RPMI8226 (cell line): ENCODE measurements at places on chromosomes 1 and 21.
A peak's percentile ranks its signal among the peaks of the same experiment; 100 is the strongest.

GRCh38 chr1:161089251-161089924 is at the start of gene NECTIN4:
TSS of gene NECTIN4 (minus strand) at chr1:161089558. CDS start at chr1:161089296, 262 bp downstream.
- no peak for DNase-seq

DNA sequence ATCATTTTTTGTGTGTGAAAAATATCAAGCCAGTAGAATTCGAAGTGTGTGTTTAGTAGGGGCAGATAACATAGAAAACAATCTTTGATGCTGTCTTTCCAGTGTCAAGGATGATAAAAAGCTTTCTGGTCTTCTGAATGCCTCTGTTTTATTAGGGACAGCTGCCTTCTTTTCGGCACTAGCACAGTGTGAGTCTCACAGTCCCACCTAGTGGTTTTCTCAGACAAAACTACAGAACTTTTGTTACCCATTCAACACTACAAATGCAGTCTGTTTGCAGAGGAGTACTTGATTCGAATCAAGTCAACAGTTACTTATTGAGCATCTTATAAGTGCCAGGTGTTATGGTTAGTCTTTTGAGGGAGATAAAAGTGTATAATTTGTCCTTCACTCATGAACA is 30.6 kb upstream of the MCOLN3 start:
- no peak for DNase-seq

DNA sequence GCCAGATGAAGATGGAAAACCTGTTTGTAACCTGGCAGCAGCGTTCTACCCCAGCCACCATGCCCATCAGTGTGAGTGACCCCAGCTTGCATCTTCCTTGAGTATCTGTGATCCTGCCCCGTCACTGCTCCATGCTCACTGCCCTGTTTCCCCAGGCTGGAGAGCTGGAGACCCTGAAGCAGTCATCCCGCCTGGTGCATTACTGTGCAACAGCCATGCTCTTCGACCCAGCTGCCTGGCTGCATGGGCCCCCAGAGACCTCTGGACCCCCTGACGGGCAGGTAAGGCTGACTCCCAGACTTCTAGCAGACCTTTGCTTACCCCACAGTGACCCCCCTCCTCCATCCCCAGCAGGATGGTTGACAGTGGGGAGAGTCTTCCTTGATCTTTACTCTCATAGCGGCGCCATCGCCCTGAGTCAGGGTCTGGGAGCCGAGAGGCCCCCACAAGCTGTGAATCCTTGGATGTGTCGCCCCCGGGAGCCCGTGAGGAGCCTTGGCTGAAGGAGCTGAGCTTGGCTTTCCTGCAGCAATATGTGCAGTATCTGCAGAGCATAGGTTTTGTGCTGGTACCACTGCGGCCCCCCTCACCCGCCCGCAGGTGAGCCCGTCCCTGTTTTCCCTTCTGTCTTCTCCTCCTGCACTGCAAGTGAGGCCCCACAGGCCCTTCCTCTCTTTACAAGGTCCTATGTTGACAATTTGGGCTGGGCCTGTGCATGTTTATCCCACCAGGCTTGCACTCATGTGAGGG is 10.4 kb downstream of the HYI start:
- no peak for DNase-seq

DNA sequence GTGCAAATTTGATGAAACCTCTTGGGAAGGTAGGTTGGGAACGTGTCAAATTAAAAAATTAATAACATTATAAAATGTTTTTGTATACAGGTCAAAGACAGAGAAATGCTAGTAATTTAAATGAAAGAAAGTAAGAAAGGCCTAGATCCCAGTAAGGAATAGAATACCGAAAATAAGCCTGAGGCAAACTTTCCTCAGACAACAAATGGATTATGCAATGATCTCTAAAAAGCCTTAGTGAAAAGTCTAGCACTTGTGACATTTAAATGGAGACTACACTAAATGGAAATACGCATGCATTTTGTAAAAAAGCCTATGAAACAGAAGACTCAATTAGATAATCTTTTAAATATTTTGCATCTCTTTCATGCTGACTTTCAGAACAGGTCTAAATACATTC is 138.5 kb upstream of the ZNHIT6 start:
- no peak for DNase-seq

GRCh38 chr1:15290382-15290781 is 43.4 kb downstream of the FHAD1 start:
- no peak for DNase-seq

DNA sequence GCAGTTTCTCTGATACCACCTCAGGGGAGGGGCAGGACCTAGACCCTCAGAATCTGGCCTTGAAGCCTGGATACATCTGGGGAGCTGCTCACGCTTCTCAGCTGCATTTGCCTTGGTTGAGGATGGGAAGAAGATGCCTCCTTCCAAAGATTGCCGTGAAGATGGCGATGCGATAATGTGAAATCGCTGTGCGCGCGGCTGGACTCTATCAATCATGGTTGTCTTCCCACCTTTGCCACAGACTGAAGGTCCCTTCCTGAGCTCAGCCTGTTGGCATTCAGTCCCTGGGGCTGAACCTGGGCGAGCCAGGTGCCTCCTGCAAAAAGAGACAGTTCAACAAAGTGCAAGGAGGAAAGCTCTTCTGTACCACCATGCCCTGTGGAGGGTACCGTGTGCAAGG is 114.4 kb upstream of the SLC45A1 start:
- DNase-seq, result no peak

DNA sequence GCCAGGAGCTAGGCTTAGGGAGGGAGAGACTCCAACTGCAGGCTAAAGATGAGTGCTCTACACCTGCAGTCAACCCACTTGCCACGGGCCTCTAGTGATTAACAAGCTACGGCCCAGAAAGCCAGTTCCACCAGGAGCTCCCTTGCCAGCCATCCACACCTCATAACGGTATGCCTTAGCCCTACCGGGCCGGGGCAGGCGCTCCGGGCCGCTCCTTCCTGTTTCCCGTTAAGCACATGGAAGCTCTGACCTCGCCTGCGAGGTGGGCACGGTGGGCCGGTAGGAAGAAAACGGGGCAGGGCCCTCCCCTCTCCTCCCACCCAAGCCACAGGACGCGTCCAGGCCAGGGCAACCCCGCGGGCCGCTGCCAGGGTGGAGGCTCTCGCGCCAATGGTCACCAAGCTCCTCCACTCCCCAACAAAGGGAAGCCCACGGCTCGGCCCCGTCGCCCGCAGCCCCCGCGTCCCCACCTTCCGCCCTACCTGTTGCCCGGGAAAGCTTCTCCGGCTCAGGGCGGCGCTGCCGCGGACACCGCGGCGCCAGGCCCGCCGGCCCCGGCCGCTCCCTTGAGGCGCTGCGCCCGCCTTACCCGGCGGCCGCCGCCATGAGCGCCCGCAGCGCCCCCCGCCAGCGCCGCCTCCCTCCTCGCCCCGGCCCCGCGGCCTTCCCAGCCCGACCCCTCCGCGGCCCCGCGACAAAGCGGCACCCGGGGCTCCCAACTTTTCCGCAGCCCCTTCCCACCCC is 627 bp downstream of the CERS2 start:
- DNase-seq, result peak; percentile 59

DNA sequence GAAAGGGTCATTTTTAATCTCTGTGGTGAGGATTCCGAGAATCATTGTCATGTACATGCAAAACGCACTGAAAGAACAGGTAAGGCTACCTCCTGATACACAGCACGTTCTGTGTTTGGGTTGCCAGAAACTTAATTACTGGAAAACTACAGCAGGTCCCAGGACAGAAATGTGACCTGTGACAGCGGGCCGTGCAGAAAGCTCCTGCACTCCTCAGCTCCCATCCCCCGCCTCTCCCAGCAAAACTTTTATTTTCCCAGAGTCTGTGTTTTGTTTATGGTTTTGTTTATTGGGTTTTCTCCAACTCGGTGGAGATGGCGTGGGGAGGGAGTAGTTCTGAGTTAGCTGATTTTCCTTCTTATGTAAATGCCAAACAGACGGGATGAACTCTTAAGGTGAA is 44.7 kb downstream of the SLC44A3 start:
- no peak for DNase-seq

- no peak for DNase-seq
Observed at GRCh38 chr1:58574816-58575215, 2.2 kb downstream of the TACSTD2 start.

- no peak for DNase-seq
Observed at GRCh38 chr1:47659146-47659545, 221.3 kb downstream of the FOXD2 start.

DNA sequence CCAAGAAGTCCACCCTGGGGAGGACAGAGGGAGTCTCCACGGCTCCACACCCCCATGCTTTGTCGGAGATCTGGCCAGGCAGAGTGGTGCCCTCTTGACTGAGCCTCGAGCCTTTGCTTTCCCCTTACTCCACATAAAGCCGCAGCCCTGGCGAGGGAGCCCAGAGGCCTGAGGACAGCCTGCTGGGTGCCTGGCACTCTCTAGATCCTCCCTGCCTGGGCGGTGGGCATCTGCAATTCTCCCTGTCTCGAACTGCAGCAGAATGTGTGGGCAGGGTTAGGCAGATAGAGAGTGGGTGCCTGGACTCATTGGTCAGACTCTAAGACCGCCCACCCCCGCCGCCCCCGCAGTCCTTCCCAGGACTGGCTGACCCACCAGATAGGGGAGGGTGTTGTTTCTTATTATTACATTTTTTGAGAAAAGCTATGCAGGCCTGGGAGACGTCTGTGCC is 13.9 kb downstream of the EPHX1 start:
- DNase-seq, result no peak

DNA sequence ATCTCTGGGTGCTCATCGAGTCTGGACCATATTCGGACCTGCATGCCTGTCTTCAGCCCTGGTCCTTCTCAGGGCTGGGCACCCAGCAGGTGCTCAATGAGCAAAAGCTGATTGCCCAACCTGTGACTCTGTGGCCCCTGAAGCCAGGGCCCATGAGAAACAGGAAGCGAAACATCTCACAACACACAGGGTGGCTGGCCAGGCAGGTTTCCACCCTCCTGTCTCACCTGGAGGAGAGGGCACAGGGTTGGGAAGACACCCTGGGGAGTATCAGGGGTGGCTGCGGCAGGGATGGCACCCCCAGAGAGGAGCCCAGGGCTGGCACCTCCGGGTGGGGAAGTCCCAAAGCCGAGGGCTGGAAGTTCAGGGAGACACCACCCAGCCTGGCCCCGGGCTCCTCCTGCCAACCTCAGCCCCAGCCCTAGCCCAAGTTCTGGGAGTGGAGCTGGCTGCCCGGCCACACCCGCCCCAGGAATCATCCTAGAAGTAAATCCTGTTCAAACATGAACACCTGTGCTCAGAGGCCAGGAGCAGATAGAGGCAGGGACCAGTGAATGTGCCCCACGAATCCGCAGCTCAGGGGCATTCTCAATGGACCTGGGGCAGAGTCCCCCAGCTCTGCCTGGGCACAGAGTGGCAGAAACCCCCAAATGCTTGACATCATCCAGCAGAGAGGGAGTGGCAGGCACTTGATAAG is 54.6 kb downstream of the RAP1GAP start:
- peak; percentile 87 for DNase-seq
